Fibroblast of skin of left biceps (primary cell): ENCODE measurements at places on chromosomes 3 and 15.

DNA sequence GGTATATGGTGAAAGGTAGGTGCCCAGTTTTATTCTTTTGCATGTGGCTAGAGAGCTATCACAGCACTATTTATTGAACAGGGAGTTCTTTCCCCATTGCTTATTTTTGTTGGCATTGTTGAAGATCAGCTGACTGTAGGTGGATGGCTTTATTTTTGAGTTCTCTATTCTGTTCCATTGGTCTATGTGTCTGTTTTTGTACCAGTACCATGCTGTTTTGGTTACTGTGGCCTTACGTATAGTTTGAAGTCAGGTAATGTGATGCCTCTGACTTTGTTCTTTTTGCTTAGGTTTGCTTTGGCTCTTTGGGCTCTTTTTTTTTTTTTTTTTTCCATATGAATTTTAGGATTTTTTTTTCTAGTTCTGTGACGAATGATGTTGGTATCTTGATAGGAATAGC is 139.2 kb upstream of the CTNNB1 start:
- DNase-seq, result no peak

DNA sequence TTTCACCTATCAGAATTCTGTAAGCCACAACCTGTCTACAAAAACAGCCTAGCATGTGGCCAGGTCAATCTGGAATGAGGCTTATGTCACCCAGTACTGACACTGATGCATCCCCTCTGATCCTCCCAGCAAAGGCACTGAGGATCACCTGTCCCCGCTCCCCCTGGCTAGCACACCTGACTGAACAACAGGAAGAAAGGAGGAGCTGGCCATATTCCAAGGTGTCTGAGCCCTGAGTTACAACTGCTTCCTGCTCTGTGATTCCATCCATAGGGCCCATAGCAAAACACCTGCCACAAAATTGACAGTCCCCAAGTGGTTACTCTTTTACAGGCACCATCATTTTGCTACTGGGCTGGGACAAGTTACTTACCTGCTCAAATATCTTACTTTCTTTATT is 555.5 kb upstream of the CFAP20DC start:
- DNase-seq, result no peak

DNA sequence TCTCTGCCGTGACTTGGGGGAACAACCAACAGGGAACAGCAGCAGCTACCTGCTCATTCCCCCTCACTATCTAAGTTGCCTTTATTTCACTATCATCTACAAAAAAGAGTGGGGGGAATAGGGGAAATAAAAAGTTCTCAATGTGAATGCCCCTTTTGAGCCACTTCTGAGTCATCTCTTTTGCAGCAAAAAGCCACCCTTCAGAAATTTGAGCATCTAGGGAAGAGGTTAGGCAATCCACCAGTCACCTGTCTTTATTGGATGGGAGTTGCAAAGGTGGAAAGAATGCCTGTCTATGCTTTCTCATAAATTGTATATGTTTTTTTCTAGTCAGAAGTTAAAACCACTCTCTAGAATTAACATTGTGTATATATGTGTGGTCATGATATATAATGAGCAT is 41.1 kb downstream of the GPD1L start:
- no peak for DNase-seq

- no peak for DNase-seq
Observed at GRCh38 chr3:197593046-197593380, 37.2 kb upstream of the BDH1 start.

DNA sequence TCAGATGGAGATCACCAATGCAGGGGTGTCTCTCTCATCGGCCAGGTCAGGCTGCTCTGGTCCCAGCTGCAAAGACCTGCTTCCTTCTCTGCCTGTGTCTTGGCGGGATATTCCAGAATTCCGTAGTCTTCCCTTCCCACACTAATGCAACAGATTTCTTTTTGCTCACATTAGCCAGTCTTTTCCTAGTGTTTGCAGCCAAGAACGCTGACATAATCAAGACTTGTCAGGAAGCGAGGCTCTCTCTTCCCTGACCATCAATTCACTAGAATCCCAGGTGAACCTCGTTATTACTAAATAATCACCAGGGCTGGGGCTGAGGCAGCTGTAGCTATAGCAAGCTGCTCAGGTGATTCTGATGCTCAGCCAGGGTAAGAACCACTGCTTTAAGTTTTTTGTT is 43.2 kb upstream of the ACKR4 start:
- DNase-seq, result no peak

- peak; percentile 36 for DNase-seq
Observed at GRCh38 chr3:155101398-155101797, 21.3 kb downstream of the MME start.

DNA sequence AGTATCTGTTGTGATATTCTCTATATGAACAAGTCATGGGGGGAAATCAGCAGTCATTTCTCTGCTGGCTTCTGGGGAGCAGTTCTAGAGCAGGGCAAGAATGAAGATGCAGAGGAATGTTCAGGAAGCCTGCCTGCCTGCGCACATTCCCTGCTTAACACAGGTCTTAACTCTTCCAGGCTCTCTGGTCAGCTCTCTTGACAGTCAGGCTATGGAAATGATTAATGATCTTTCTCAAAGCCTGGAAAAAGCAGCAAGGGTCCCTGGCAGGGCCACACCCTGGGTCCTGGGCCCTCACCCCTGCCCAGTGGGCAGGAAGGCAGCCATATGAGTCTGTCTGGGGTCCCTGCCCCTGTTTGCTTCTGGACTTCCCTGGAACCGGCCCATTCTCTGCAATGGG is 31.4 kb upstream of the CLK3 start:
- DNase-seq, result no peak

- no peak for DNase-seq
Observed at GRCh38 chr15:20409247-20409646, 132.4 kb downstream of the GOLGA6L6 start.

GRCh38 chr3:46987743-46988401 is 8.4 kb downstream of the NBEAL2 start:
- DNase-seq, result no peak

GRCh38 chr3:115019900-115020299 is 127.2 kb downstream of the ZBTB20 start:
- no peak for DNase-seq

DNA sequence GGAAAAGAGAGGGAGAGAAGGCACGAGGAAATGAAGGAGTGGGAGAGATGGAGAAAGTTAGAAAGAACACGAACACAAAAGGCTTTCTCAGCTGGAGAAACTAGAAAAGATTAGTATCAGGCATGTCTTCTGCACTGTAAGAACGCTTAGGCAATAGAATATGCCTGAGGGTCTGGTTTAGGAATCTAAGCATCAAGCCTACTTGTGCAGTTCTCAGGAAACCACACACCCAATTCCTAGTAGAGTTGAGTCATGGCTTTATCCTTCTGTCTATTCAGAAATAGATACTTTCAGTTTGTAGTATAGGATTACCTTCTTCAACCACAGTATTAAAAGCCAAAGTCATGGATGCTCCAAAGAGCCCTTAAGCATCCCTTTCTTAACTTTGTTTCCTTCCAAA is 969.4 kb downstream of the NTRK3 start:
- DNase-seq, result peak; percentile 80
